ENCODE measurements at places on chromosomes 7 and 10.

- DNase-seq = no peak
Observed at GRCh38 chr10:95122736-95123135, 53.4 kb upstream of the CYP2C8 start.

DNA sequence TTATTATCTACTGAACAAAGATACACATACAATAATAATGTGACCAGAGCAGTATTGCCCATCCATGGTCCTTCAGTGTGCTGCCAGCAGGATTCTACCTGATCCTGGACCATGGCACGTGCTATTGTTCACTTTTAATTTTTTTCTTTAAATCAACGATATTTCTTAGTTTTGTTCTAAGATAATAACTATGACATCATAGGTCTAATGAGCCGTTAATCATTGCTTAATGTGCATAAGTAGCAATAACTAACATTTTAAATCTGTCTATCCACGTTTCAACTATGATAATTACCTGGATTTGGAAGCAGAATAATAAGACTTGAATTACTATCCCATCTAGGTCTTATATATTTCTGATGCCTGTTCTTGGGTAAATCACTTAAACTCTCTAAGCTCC is 253.8 kb downstream of the SORCS1 start:
- no peak for DNase-seq

DNA sequence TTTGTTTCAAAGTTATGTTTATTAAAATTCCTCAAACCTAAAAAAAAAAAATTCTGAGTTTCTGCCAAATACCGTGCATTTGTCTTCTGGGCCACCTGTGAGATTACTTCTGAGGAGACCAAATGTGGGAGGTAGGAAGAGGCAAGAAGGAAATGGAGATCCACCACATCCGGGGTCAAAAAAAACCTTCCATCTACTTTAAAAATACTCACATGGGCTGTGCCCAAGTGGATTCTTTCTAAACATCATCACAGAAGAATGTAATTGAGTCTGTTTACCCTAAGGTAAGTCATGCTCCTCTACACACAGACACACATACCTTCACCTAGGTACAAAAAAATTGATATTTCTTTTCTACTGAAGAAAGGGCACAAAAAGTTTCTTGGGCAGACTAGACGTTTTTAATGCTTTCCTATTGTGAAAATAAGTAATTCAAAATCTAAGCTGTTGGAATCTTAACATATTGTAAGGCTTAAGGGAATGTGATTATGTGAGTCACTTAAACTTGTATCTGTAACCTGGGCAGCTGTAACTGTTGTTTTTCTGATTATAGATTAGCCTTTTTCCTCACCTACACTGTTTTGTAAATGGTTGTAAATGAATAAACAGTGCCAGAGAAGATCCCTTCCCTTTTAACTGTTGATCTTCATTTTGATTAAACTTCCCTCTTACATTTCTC is 19.1 kb upstream of the SPOCK2 start:
- DNase-seq = no peak

DNA sequence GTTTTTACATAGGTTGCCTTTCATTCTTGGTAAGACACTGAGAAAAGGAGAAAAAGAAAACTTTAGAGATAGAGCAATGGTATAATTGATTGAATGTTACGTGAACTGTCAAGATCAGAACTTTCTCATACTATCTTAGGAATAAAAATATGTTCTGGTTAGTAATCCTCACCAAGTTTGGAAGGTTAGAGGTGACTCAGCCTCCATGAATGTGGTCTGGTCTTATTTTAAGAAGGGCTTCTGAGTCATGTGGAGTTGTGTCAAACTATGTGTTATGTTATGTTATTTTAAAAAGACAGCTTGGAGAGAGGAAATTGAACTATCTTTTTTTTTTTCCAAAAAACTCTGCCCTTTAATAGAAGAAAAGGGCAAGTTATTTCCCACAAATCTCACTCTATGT is 458.6 kb upstream of the KLF6 start:
- no peak for DNase-seq

DNA sequence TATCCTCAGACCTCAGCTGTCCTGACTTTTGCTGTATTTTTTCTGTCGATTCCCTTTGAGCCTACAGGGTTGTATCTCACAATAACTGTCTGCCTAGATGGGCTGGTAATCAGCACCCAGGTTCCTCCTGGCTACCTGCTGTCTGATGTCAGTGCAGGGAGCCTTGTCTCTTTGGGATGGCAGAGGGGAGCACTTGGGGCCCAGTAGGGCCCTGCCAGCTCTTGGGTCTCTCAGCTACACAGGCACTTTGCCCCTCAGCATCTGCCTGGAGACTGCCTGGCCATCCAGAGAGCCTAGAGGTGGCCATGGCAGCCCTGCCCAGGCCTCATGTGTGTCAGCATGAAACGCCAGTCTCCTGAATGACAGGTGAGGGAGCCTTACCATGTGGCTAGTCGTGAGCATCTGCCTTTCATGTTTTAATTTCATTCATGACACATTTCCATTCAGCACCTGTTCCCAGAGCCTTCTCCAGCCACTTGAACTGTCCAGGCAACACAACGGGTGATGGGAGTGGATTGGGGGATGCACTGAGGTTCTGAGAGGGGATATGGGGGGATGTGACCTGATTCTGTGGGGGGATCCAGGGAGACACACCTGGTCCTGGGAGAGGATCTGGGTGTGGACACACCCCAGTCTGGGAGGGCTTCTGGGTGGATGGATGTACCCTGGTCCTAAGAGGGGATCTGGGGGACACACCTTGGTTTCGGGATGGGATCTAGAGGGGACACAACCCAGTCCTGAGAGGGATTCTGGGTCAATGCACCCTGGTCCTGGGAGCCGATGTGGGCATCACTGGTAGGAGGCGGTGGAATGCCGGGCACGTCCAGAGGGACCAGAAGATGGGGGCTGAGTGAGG is 21.9 kb downstream of the ADCY1 start:
- no peak for DNase-seq

DNA sequence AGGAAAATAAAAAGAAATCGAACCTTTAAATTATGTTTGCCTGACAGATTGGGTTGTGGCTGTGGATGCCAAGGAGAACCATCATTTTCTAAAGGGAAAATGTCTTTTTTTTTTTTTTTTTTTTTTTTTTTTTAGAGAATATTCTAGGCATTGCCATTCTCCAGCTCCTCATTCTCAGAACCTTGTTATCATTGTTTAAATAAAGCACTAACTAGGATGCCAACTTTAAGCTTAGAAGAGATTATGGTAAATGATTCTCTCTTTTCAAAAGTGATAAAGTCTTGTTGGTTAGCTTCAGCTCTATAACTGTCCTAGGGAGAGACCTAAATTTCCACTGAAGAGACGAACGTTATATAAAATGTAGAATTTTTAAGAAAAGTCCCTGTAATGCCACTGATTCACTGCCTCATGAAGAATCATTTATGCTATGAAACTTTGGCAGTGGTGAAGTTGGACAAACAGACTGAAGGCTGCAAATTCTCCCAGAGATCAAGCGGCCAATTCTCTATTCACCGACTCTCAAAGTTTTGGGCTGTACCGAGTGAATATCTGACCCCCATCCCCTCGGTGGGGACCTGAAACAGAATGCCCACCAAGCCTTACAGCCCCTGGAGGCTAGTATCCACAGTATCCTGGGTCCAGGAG is 207.9 kb upstream of the PITRM1 start:
- no peak for DNase-seq

- no peak for DNase-seq
Observed at GRCh38 chr7:43467406-43467805, 115.5 kb upstream of the STK17A start.

- DNase-seq = no peak
Observed at GRCh38 chr7:78114993-78115392, 316.4 kb downstream of the PHTF2 start.

DNA sequence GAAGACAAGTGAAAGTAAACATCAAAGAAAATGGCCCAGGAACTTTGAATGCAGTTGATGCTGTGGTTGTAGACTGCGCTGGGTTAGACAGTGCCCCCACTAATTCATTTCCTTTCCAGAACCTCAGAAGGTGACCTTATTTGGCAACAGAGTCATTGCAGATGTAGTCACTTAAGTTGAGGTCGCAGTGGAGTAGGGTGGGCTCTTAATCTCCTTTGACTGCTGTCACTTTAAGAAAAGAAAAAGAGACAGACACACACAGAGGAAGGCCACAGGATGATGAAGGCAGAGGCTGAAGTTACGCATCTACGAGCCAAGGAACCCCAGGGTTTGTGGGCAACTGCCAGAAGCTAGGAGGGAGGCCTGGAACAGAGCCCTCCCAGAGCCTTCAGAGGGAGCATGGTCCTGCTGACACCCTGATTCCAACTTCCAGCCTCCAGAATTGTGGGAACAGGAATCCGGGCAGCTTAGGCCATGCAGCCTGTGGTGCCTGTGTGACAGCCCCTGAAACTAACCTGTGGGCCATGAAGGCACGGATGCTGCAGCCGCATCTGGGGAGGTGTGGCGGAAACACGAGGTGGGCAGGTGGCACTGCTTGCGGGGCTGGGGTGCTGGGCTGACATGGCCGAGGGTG is 107.6 kb downstream of the PRKAG2 start:
- peak; percentile 19 for DNase-seq

- DNase-seq = no peak
Observed at GRCh38 chr10:98168147-98168546, 33.7 kb downstream of the R3HCC1L start.

GRCh38 chr7:132276234-132276630 is 300.0 kb downstream of the PLXNA4 start:
- no peak for DNase-seq

DNA sequence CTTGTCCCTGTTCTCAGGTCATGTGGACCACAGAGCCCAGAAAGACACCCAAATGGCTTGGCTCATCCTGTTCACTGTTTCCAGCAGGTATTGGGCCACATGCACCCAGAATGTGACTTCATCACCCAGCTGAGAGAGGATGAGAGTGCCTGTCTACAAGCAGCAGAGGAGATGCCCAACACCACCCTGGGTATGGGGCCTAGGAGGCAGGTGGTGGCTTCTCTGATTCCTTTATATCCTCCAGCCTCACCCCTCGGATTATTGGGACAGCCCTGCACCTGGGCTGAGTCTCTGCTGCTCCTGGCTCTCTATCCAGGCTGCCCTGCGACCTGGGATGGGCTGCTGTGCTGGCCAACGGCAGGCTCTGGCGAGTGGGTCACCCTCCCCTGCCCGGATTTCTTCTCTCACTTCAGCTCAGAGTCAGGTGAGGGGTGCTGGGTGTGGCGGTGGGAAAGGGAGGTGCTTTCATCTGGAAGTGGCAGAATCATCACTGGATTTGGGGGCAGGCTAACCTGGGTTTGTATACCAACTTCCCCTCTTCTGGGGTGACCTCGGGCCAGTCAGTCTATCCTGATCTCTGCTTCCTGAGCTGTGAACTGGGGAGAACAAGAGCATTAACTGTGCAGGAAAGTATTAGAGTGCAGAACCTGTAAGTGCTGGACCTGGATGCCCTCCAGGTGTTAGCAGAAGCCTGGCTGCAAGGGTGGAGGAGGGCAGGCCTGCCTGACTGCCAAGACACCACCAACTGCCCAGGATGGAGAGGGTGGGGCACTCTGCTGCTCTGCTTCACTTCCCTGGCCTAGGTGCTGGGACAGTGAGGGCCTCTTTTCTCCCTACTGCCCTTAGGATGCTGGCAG is 5.2 kb downstream of the GHRHR start:
- DNase-seq = no peak

DNA sequence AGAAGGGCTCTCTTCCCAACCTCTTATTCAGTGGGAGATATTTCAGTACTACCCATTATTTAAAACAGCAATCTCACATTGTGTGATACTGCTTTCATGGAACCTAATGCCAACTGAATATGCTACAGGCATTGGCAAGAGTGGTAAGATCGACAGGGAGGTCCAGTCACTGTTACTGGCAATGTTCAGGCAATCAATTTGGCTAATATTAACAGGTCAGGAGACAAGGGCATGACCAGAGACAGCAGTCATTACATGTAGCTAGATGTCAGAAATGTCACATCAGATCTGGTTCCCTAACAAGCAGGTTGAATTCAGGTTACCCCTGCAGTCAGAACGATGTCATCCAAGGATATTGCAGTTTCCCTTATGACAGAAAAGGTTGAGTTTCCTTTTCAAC is 129.4 kb downstream of the ARHGAP12 start:
- no peak for DNase-seq

GRCh38 chr10:6130848-6131470 is 42.1 kb downstream of the RBM17 start:
- no peak for DNase-seq

DNA sequence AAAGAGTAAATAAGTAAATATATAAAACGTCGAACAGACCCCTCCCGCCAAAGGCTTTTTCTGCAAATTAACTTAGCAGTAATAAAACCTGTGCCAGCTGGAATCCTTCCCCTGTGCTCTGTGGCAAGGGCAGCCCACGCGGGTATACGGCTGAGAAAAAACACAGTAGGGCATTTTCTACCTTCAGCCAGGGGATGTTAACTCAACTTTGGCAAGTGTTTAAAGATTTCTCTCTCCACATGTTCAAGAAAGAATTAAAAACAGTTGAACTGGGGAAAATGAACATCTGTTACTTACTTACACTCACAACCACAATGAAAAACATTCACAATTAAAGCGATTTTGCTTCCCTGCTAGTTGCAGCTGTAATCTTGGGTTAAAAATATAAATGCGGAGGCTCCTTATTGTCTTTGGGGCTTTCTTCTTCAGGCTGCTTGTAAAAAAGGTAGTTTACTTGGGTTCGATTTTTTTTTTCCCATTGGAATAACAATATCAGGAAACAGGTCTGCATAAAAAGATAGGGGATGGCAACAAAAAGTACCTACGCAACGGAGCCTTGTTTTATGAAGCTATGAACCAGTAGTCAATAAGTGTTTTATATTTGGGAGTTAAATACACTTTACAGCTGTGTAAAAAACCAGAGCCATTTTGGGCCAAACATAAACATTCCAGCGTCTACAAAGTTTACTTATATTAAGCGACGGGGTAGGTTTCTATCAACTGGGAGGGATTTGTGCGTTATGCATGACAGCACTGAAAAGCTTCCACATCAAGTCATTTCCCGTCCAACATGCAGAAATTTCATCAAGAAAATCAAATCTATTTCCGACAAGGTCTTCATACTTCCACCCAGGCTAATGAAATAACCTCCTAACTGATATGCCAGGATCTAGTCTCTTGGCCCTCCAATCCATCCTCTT is 132.7 kb downstream of the TAX1BP1 start:
- DNase-seq = no peak

DNA sequence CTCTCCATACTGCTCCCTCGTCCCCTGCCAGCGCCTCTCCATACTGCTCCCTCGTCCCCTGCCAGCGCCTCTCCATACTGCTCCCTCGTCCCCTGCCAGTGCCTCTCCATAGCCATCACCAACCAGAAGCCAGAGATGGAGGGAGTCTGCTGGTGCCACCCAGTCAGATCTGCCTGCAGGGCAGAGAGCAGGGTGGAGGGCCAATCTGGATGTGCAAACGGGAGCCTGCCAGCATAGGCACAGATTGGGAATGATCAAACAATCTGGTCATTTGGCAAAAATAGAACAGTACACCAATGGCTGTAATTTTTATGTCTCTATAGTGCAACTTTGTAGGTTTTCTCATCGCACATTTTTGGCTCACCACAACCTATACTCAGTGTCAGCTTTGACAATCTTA is 76.9 kb upstream of the LRRC4 start:
- no peak for DNase-seq

DNA sequence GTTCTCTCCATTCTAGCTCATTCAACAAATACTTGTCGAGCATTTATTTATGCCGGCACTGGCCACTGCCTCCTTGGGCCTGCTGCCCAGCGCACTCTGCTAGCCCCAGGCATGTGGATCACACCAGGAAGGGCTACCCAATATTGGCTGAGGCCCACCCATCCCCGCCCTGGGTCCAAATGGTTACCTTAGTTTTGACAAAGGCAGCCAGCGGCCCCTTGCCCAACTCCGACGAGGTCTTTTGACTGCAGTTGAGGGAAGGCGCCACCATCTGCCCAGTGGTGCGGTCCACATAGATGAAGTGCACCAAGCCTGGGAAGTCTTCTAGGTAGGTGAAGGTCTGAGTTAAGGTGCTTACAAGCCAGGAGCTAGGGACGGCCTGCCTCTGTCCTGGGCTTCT is 7.2 kb upstream of the PYROXD2 start:
- no peak for DNase-seq

All from T-cell (primary cell).